GM04503 (cell line): ENCODE measurements at places on chromosomes 2 and 18.

DNA sequence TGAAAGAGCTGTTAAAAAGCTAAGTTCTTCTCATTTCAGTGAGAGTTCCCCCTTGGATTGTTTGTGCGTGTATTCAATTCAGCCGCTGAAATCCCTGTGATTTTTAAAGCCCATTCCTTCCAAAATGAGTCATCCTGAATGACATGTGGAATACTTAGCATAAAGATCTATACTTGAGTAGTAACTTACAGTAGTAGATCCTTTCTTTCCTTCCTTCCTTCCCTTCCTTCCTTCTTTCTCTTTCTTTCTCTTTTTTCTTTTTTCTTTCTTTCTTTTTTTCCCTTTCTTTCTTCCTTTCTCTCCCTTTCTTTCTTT, 18.2 kb upstream of the SOX11 start:
- no peak for DNase-seq

- DNase-seq = no peak
Observed at GRCh38 chr18:62505669-62506494, 16.9 kb upstream of the ZCCHC2 start.

DNA sequence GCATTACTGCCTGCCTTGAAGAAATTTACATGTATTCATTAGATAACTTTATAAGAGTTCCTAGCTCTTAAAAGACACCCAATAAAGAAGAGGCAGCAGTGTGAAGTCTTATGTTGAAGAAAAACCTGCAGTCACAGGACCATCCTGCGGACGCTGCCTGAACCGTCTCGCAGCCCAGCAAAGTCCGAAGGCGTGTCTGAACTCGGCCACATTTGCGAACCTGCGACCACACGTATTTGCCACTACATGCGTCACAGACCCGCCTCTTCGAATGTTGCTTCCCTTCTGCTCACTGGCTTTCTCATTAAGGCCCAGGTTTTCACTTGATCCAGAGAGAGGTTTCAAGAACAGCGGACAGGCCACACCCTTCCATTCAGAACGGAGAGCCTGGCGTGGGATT, 41.2 kb downstream of the CNGA3 start:
- no peak for DNase-seq

GRCh38 chr2:159186462-159186861, 100.0 kb downstream of the WDSUB1 start:
- DNase-seq = no peak

GRCh38 chr2:120236791-120237190, 13.6 kb upstream of the TMEM185B start:
- no peak for DNase-seq

DNA sequence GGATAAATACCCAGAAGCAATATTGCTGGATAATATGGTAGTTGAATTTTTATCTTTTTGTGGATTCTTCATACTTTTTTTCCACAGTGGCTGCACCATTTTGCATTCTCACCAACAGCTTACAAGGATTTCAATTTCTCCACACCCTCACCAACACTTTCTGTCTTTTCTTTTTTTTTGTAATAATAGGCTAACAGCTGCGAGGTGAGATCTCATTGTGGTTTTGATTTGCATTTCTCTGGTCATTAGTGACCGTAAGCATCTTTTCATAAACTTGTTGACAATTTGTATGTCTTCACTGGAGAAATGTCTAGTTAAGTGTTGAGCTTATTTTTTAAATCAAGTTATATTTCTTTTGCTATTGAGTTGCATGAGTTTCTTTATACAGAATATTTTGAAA, 17.6 kb upstream of the SLC9A2 start:
- DNase-seq = no peak
